Activated CD8-positive, alpha-beta memory T cell treated with anti-CD3 and anti-CD28 coated beads, Interleukin-2, amount 10 ng/mL, durations not matched to agents 7 days and 5 days (primary cell): ENCODE measurements at places on chromosomes 16 and 17. TPM values are rescaled to one million over a fixed set of nuclear protein-coding genes. Genes with fewer than 3 reads are reported as not detected.

DNA sequence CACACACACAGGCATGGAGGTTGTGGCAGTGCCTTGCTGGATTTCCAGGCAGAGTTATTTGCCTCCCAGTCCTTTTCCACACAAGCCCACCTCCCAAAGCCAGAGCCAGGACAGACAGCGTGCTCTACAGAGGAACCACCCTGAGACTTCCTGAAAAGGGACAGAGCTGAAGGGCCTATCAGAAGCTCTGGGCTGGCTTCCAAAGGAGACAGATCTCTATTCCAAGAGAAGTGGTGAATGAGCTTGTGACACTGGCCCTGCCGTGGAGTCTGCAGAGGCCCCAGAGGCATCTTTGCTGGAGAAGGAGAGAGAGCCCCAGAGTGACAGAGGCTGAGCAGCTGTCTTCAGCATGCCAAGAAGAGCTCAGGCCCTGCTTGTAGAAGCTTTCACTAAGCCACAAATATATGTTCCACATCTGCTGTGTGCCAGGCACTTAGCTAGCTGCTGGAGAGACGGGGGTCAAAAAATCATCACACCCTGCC, 8.3 kb upstream of the LPCAT2 start:
- peaks cover 10% of the 10 kb centered on the region for H3K27me3 ChIP-seq
- H3K36me3 ChIP-seq = no peaks in the 10 kb centered on the region
- H3K27ac ChIP-seq = no peak overlapping the region
- peaks cover 14% of the 10 kb centered on the region for H3K4me1 ChIP-seq
- H3K4me3 ChIP-seq = no peak overlapping the region

Gene FAM20A
- not detected for total RNA-seq

Gene KRTAP9-8
- total RNA-seq = not detected

DNA sequence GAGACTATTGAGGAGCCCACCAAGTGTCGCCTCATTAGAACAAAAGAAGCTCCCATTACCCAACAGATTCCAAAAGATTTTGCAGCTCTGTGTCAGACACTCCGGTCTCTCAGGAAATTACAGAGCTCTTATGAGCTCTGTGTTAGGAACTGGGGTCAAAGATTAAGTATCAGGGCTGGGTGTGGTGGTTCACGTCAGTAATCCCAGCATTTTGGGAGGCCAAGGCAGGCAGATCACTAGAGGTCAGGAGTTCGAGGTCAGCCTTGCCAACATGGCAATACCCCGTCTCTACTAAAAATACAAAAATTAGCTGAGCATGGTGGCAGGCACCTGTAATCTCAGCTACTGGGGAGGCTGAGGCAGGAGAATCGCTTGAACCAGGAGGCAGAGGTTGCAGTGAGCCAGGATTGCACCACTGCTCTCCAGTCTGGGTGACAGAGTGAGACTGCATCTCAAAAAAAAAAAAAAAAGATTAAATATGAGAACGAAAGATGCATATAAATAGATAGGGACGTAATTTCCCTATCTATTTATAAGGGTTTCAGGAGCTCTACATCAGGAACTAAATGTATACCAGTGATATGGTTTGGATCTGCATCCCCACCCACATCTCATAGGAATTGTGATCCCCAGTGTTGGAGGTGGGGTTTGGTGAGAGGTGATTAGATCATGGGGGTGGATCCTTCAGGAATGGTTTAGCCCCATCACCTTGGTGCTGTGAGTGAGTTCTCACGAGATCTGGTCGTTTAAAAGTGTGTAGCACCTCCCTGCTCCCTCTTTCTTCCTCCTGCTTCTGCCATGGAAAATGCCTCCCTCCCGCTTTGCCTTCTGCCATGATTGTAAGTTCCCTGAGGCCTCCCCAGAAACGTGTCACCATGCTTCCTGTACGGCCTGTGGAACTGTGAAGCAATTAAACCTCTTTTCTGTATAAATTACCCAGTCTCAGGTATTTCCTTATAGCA, 111.4 kb downstream of the PRKCA start:
- DNase-seq = no peak
- H3K36me3 ChIP-seq = peaks cover 5% of the 10 kb centered on the region
- no peak overlapping the region for H3K27ac ChIP-seq
- H3K27me3 ChIP-seq = no peaks in the 10 kb centered on the region
